ENCODE measurements at places on chromosomes 13 and 19.

DNA sequence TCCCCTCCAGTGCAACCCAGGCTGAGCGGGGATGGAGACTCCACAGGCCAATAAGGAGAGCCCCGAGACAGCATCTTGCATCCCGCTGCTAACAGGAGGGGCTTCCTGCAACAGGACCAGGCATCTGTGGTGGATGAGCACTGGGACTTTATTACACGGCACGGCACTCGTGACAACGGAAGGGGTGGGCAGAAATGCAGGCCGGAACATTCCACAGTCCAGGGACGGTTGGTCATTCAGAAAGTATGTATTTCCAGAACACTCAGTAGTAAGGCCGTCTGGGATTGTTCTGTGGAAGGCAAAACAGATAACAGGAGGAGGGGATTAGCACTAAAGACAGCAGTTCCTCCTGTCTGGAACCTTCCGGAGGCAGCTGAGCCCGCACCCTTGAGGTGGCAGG is 3.3 kb upstream of the TM6SF2 start:
- no peak for DNase-seq

DNA sequence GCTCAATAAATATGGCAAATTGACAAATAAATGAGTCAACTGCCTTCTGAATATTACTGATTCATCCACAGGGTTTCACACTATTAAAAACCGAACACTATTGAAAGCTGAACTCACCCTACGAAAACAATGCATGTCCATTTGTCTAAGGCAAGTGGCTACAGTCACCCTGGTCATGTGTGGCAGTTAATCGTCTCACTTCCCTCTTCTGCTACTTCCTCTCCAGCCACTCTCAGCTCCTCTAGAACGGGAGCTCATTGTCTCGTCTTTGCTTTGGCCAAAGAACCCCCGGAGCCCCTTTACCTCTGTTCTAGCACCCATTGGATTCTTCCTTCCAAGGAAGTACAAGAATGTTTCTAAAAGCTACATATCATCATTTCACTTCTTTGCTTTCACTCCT is 74.4 kb upstream of the ZNF599 start:
- DNase-seq: no peak

DNA sequence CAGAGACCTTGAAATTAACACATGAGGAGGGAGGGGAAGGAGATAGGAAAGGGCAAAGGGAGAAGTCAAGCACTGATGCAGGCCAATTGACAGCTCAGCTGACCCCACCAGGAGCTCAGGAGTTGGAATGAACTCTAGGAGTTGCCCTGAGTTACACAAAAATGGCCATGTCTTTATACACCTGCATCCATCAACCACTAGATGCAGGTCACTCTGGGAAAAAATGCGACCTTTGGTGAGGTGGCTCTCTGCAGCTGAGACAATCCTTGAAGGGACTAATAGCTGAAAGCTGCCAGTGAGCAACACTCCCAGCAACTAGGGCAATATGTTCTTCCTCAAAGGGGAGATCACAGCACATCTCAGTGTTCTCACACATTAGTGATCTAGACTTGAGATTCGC is 222.8 kb downstream of the RBM26 start:
- DNase-seq: no peak

- DNase-seq: no peak
Measured at GRCh38 chr13:41177616-41178015, 16.8 kb downstream of the KBTBD7 start.

- no peak for DNase-seq
Measured at GRCh38 chr13:100637380-100637779, 37.2 kb downstream of the TMTC4 start.

GRCh38 chr13:71360041-71360440 is 507.0 kb downstream of the DACH1 start:
- no peak for DNase-seq

DNA sequence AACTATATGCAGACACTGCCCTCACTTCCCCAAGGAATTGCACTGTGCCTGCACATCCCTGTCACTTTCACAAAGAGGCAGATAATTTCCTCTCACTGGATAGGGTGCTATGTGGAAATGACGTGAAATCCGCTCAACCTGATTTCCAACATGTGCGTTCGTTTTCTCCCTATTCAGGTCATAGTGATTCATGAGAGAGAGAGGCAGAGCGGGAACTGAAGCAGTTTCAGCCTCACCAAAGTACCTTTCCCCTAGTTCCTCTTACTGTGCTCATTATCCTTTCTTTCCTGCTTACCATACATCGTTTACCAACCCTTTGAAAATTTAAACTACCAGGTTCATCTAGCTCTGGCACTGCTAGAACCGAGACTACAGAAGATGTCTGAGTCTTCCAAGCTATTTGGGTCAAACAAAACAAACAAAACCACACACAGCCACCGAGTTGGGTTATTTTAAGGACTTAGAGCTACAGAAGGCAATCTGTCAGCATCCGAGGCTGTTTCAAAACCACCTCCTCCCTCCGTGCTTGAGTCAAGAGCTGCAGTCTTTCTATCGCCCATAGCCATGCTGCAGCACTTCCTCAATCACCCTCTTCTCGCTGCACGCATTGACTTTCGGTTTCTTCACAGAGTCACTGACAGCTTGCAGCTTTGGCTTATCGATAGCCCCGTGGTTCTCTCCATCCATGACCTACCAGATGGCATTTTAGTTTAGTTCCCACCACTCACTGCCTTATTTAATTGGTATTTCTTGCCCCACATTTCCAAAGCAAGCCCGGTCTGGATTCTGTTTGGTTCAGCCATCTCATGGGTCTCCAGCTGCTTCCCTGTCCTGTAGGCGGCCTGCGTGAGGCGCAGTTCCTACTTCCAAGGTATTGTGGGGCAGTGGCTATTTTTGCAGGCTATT is 1395.8 kb downstream of the EFNB2 start:
- DNase-seq: peak; percentile 72

DNA sequence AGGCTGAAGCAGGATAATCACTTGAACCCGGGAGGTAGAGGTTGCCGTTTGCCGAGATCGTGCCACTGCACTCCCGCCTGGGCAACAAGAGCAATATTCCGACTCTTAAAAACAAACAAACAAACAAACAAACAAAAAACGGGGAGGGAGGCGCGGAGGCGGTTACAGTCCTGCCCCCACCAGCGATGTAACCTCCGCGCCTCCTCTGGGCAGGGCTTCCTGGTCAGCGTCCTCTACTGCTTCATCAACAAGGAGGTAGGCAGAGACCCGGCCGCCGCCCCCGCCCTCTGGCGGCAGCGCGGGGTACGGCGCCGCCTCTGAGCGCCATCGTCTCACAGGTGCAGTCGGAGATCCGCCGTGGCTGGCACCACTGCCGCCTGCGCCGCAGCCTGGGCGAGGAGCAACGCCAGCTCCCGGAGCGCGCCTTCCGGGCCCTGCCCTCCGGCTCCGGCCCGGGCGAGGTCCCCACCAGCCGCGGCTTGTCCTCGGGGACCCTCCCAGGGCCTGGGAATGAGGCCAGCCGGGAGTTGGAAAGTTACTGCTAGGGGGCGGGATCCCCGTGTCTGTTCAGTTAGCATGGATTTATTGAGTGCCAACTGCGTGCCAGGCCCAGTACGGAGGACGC is 10.2 kb downstream of the SNRPD2 start:
- peak; percentile 92 for DNase-seq

GRCh38 chr19:1941146-1942077 is at the start of gene CSNK1G2:
Gene CSNK1G2, plus strand, starts transcription at chr19:1941172. Its CDS starts 28,601 bp downstream, at chr19:1969773.
- DNase-seq: no peak

DNA sequence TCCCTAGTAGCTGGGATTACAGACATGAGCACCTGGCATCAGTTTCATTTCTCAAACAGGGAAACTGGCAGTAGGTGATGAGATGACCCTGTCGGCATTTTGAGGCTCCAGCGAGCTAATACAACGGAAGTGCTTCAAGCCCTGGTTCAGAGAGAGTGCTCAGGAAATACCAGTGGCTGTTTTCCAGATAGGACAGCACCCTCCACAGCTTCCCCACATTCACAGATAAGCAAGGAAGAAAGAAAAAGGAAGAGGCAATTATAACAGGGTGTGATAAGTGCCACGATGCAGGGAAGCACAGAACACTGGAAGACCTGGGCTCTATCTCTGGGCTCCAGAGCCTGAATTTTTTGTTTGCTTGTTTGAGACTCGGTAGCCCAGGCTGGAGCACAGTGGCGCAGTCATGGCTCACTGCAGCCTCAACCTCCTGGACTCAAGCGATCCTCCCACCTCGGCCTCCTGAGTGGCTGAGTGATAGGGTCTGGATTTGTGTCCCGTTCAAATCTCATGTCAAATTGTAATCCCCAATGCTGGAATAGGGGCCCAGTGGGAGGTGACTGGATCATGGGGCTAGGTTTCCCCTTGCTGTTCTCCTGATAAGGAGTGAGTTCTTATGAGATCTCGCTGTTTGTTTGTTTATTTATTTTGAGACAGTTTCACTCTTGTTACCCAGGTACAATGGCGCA is 43.5 kb downstream of the PIN1 start:
- no peak for DNase-seq

- peak; percentile 93 for DNase-seq
Measured at GRCh38 chr19:10580979-10581631, 6.0 kb downstream of the AP1M2 start.

- no peak for DNase-seq
Measured at GRCh38 chr19:31154021-31154420, 195.2 kb downstream of the TSHZ3 start.
